Activated naive CD4-positive, alpha-beta T cell treated with anti-CD3 and anti-CD28 coated beads, Interleukin-2, amount 50 U/mL, for 16 hours (primary cell): ENCODE measurements at places on chromosomes 5 and 9.

DNA sequence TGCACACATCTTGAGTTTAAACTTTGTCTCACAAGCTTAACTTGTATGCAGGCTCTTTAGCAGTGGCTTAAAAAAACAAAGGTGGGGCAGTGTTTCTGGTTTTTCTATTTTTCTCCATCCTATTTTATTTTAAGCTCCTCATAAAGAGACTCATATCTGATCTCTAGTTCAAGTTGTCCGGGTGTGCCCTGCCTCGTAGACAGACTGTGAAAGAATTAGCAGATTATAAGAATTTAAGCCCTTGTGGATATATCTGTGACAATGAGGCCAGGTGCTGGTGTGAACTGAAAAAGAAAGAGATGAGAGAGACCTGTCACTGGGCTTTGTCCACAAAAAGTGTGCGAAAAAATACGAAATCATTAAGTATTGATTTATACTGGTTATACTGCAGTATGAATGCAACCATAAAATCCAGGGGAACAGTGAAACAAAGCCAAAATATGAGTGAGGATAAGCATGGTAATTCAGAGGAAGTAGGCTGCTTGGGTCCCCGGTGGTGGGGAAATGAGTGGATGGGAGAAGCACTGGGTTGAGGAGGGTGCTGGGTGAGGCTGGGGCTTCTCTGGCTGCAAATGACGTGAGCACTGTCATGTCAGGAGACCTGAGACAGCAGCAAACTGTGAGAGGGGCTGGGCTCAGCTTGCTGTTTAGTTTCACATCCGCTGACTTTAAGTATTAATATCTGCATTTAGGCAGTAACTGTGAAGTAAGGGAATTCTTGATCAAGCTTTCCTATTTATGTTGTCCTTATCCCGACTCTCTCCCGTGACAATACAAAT is 179.7 kb upstream of the ANKRD55 start:
- DNase-seq, result no peak

DNA sequence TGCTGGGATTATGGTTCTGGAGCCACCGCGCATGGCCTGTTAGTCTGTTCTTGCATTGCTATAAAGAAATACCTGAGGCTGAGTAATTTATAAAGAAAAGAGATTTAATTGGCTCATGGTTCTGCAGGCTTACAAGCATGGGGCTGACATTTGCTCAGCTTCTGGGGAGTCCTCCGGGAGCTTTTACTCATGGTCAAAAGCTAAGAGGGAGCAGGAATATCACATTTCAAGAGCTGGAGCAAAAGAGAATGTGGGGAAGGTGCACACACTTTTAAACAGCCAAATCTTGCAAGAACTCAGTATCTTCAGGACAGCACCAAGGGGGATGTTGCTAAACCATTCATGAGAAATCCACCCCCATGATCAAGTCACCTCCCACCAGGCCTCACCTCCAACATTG is 12.1 kb downstream of the JAK2 start:
- DNase-seq, result no peak

- DNase-seq, result no peak
Measured at GRCh38 chr5:40474250-40474649, 205.5 kb upstream of the PTGER4 start.

- DNase-seq, result no peak
Measured at GRCh38 chr9:133525677-133526076, 918 bp upstream of the MYMK start.

DNA sequence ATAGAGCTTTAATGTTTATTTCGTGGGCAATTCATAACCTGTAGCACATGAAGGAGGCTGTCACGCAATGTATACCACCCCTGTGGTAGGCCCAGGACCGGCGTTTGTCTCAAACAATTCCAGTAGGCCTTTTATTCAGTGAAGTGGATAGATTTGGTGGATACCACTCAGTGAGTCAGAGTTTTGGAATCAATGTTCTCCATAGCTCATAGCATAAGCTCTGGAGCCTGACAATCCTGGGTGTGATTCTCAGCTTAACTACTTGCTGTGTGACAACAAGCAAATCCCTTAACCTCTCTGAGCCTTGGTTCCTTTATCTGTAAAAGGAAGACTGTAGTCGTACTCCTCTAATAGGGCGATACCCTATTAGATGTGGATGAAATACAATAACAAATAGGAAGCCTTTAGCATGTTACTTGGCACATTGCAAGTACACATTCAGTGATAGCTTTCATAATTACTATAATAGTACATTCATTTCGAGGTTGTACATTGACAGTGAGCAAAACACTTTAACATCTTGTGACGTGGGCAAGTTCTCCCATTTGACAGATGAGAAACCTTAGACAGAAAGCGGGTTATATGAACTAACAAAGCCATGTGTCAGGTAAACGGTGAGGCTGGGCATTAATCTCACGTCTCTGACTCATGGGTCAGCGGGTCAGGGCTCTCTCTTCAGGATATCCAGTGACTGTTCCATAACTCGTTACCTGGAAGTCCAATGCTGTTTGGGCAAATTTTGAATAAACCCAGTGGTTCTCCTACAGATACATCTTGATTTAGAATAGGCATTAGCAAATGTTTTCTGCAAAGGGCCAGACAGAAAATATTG is 130.8 kb downstream of the C9orf152 start:
- DNase-seq, result no peak

GRCh38 chr5:44774279-44774880 is 34.4 kb upstream of the MRPS30 start:
- DNase-seq, result no peak

DNA sequence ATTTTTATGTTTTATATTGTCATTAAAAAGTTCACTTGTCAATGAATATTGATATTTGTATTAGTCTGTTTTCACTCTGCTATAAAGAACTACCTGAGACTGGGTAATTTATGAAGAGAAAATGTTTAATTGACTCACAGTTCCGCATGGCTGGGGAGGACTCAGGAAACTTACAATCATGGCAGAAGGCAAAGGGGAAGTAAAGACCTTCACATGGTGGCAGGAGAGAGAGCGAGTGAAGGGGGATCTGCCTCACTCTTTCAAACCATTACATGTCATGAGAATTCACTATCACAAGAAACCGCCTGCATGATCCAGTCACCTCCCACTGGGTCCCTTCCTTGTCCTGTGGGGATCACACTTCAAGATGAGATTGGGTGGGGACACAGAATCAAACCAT is 27.4 kb downstream of the SRD5A1 start:
- no peak for DNase-seq

DNA sequence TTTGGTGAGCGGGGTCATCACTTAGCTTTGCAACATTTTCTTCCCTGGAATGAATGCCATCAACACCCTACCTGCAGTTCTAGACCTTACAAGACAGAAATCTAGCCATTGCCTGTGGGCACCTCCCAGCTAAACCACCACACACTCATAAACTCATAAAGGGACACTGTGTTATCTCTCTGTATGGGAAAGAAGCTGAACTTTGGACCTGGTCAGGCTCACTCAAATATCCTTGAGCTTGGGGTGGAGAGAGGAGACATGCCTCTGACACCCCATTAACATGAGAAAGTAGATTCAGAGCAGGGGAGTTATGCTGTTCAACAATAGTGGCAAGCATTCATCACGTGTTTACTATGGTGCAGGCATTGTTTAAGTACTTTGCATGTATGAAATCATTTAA is 205.6 kb downstream of the ZNF462 start:
- no peak for DNase-seq

DNA sequence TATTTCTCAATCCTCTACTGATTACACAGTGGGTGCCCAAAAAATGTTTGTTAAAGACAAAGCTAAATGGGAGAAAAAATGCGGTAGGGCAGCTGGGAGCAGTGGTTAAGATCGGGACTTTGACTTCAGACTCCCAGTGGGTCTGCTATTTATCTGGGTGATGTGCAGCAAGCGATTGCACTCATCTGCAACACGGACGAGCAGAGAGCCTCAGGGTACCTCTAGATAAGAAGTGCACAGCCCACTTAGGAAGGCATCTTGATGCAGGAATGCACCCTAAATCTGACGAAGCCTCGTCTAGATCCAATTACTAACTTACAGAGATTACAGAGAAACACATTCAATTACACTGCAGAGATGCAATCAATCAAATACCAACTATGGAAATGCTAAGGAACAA is 4.0 kb downstream of the MAPK9 start:
- DNase-seq, result no peak

DNA sequence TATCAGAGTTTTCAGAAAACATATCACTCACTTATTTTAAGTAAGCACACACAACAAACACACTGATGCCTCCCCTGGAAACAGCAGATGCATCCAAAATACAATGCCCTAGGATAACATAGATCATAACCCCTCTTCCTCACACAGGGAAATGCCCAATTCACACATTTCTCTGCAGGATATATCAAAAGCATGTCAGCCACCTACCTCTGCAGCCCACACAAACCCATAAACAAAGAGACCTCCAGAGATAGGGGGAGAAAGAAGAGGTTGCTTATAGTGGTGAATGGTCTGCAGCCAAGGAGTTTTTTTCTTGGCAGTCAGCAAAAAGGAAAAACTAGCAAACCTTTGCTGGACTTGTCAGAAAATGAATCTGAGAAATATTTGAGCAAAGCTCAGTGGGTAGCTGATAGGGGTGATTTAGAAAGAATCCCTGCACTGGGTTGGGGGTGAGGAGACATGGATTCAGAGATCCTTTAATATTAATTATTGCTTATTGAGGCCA is 36.1 kb downstream of the ABLIM3 start:
- no peak for DNase-seq

- no peak for DNase-seq
Measured at GRCh38 chr5:174056064-174056847, 10.8 kb downstream of the NSG2 start.
